ENCODE measurements at places on chromosomes 6 and 20. TPM values are rescaled to one million over a fixed set of nuclear protein-coding genes. Genes with fewer than 3 reads are reported as not detected.
A peak's percentile ranks its signal among the peaks of the same experiment; 100 is the strongest.

THEMIS gene
- 0.38 TPM for total RNA-seq

OXT gene
- total RNA-seq: not detected

TCF21 gene
- 43.1 TPM for total RNA-seq

PAK1IP1 gene
- 5.6 TPM for total RNA-seq

TFAP2D gene
- total RNA-seq: not detected

HIVEP1 gene
- total RNA-seq: 45.0 TPM

ENPP1 gene
- total RNA-seq: 23.7 TPM

GRCh38 chr20:54282625-54283024 is 74.7 kb downstream of the PFDN4 start:
- DNase-seq: no peak

GRCh38 chr6:148140772-148141557 is 201.7 kb upstream of the SASH1 start:
- DNase-seq: no peak

DNA sequence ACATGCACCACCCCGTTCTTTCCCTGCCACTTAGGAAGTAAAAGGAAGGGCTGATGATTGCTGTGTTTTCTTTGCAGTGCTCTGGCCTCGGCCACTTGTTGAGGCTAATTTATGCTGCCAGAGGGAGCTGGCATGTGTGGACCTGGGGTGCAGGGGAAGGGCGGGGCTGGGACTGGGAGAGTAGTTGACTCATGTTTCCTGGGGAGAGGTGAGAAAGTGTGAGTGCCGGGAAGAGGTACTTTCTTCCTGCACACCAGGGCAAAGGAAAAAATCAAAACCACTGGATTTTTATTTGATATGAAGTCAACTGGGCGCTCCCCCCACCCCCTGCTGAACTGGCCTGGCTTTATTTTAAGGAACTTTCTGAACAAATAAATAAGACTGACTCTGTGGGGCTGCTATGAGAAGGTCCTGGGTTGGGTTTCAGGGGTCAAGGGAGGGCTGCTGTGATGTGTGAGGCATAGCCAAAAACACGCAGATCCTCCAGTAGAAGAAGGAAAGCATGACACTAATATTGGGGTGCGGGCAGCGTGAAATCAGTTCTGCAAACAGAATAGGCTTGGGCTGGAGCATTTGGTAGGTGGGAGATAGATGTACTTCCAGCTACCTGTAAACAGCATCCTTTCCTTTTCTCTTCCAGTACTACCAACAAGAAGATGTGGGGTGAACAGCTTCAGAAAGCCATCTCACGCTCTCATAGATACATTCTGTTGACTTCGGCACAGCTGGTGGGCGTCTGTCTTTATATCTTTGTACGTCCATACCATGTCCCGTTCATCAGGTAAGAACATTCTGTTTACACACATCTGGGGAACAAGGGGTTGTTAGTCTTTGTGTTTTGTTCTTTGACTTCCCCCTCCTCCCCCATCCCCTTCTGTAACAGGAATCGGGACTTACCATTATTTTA is 87.5 kb downstream of the SYNJ2 start:
- no peak for DNase-seq

DNA sequence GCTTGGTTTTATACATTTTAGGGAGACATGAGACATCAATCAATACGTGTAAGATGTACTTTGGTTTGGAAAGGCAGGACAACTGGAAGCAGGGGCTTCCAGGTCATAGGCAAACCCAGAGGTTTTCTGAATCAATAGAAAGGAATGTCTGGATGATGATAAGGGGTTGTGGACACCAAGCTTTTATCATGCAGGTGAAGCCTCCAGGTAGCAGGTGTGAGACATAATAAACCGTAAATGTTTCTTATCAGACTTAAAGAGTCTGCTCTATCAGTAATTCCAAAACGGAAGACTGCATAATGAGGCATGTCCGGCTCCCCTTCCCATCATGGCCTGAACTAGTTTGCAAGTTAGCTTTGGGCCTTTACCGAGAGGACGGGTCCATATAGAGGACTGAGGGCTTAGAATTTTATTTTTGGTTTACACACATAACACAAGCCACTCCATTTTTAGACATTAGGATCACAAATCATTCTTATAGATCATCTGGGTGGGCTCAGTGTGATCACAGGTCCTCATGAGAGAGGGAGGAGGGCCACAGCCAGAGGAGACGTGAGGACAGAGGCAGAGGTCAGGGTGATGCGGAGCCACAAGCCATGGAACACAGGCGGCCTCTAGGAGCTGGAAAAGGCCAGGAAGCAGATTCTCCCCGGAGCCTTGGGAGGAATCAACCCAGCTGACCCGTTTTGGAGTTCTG is 10.7 kb upstream of the SERPINB9 start:
- DNase-seq: no peak

- peak; percentile 81 for DNase-seq
These were observed at the start of gene ECT2L for GRCh38 chr6:138795809-138796603. TSS of gene ECT2L (plus strand) at chr6:138796087. CDS start at chr6:138813275, 17,188 bp downstream.

DNA sequence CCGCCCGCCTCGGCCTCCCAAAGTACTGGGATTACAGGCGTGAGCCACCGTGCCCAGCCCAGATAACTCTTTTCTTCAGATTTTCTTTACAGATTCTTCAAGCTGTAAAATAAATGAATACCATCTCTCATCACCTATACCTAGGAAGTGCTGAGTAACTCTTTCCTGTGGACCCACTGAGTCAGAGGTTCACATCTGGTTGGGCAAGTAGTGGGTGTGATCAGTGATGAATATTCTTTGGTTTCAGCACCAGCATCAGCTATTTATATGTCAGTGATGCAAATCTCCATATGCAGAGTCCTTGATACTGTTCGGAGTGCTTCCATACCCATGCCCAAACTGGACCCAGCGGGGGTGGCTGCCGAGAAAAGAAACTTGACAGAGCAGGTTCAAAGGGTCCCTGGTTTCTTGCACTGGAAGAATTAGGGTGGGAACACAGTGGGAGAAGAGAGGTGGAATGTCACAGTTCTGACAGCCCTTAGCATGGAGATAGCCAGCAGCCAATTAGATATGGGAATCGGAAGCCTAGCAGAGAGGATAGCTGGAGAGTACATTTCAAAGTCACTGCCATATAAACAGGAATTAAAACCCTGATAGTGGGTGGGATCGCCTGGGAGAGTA is 64.9 kb upstream of the DDR1 start:
- DNase-seq: no peak

DNA sequence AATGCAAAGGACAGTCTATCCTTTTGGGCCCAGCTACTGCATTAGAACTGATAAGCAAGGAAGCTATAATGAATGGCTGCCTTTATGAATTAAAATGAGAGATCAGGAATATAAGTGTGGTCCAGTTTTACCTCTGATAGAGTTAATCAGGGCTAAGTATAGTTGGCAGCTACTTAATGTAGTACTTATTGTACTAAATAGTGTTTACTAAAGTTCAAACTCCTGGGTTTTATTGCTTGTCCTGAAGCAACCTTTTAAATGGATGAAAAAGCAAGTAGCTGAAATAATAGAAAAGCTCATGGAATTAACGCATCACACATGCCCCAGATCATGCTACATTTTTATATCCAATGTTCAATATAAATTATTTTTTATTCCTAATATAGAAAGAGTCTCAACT is 5.3 kb downstream of the TRMT11 start:
- DNase-seq: no peak

GRCh38 chr6:143536461-143536865 is 24.9 kb upstream of the FUCA2 start:
- DNase-seq: peak; percentile 17

DNA sequence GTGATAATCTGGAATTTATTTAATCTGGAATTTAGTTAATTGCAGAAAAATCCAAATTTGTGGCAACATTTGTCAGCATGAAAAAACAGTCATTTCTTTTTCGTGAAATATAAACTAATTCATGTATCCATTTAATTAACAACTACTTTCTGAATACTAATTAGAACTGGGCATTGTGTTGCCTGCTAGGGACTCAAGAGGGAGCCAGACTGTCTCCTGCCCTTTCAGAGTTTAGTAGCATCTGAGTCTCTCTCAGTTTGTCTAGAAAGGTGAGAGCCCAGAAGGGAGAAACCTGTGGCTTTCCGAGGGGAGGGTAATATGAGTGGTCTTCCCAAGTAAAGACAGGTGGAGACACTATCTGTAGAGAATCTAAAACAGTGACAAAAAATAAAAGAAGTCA is 210.9 kb upstream of the HDDC2 start:
- DNase-seq: no peak

DNA sequence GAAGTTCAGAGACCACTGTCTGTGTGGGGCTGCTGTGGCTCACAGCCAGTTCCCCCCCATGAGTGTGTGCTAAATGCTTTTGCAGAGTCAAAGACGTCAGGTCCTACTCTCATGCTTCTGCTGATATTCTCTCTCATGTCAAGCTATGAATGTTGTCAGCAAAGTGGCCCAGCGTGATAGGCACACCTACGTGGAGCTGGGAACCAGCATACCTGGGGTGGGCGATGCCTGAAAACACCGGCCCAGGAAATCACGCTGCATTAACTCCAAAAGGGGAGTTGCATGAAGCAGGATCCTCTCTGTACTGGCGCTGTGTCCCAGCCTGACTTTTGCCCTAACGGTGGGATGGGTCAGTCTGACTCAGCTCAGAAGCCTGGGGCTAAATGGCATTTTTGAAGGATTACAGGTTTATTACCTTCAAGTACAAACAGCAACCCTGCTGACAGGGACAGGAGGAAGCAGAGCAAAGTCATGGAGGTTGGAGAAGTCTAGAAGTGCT is 9.0 kb upstream of the MRPS10 start:
- DNase-seq: no peak

DNA sequence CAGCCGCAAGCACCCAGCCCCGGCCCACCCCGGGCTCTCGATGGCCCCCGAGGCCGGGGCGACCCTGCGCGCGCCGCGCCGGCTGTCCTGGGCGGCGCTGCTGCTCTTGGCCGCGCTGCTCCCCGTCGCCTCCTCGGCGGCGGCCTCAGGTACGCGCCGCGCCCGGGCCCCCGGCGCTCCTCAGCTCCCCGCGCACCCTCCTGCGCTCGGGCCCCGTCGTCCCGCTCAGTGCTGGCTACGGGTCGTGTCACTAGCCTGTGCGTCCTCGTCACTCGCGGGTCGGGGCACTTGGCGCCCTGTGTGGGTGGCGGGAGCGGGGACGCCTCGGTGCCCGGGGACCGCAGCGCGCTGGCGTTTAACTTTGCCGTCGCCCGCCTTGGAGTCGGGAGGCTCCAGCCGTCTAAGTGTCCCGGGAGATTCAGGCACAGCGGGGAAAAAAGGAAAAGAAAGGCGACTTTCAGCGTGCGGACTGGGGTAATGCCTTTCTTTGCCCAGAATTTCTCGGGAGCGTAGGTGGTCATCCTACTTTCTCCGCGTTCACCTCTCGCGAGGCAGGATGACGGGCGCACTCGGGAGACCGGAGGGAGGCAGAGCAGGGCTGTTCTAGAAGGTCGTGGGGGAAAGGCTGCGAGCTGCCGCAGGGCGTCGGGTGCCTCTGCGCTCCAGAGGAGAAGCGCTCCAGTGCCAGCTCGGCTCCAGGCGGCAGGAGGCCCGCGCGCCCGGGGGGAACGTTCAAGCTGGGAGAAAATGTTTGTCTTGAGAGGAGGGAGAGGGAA is 545 bp downstream of the FNDC1 start:
- DNase-seq: peak; percentile 32

GRCh38 chr20:4225745-4226144 is 210.4 kb upstream of the RNF24 start:
- DNase-seq: no peak

Data from ovary (tissue), 10 donors.